NCI-H146 (cell line): ENCODE measurements at places on chromosomes 5 and 9.
A peak's percentile ranks its signal among the peaks of the same experiment; 100 is the strongest.

DNA sequence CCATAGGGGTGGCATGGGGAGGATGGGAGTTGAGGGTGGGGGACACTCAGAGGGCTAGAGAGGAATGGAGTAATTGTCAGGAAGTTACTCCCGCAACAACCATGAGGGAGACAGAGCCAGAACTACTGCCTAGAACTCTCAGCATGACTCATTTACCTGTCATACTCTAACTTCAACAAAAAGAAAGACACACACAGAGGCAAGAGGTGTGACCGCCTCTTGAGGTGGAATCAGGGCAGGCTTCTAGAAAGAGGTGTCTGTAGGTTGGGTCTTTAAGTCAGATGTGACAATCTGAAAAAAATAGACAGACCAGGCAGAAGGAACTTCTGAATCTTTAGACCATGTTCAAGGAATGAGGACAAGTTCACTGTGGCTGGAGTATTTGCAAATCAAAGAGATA lies 73.4 kb downstream of the GABBR2 start:
- DNase-seq, result no peak

- no peak for DNase-seq
Observed at GRCh38 chr5:180290568-180291233, 1.2 kb downstream of the MAPK9 start.

GRCh38 chr9:4852419-4852818 lies 59.7 kb downstream of the RCL1 start:
- no peak for DNase-seq

DNA sequence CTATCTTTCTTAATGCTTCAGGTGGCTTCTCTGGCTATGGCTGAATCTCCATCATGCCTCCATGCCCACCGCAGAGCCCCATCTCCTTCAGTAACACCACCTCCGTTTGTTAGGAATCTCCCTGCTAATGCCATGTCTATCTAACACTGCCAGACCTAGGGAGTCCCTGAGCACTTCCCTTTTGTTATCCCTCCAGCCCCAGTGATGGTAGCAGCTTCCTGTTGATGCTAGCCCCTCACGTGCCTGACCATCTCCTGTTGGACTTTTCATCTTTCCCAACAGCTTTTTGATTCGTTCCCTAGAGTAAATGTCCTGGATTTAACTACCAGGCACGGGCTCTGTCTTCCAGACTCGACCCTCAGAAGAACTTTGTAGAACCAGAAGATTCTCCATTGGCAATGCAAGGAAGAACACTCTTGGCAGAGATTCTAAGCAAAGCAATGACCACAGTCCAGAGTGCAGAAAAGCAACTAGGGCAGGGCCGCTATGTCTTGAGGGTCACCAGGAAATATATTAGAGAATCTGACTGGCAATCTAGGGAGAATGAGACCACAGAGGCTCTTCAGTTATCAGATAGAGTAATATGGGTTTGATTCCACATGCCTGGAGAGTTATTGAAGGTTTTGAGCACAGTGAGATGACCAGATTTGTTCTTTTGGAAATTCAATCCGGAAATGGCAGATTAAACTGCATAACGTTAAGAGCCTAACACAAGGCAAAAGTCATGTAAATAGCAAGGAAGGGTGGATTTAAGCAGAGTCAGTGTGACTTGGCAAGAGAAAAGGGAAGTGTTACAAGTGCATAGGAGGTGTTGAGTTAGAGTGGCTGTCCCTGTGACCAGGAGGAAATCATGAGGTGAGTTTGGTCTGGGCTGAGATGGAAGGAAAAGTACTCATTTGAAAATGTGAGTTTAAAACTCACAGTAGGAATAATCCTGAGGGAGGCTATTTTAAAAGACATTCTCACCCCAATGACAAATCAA lies 555.2 kb downstream of the ACTL7B start:
- DNase-seq, result no peak

- DNase-seq, result no peak
Observed at GRCh38 chr9:96617439-96618185, 2.0 kb downstream of the CDC14B start.

GRCh38 chr5:45847877-45848276 lies 151.7 kb upstream of the HCN1 start:
- DNase-seq, result no peak

- DNase-seq, result no peak
Observed at GRCh38 chr9:20995616-20996015, 35.8 kb downstream of the HACD4 start.

DNA sequence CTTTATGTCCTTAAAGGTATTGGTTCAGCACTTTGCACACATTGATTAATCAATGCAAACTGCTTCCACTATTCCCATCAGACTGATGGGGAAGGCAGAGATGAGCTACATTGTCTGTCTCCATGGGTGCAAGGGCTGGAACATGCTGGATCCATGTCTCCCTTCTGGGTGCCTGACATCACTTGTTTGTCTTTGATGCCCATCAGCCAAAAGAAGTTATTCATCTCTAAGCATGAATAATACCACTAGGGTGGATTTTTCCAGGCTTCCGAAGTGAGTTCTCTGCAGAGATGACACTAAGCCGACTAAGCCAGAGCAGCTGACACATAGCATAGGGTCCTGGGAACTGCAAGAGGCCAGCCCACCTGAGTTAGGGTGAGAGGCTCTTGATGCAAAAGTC lies 8.7 kb downstream of the FGF1 start:
- no peak for DNase-seq

DNA sequence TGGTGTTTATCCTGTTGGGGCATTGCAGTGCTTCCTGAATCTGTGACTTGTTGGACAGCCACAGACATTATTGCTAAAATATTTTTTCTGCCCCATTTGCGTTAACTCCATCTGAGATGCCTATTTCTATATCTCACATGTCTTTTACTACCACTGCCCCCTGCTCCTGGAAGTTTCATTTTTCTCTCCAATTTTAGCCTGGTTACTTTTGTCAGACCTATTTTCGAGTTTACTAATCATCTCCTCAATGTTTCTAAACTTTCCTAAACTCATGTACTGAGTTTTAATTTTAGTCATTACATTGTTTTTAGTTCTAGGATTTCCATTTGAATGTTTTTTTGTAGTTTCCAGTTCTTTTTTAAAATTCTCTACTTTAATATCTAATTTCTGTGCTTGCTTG lies 17.6 kb downstream of the HAPLN1 start:
- no peak for DNase-seq

DNA sequence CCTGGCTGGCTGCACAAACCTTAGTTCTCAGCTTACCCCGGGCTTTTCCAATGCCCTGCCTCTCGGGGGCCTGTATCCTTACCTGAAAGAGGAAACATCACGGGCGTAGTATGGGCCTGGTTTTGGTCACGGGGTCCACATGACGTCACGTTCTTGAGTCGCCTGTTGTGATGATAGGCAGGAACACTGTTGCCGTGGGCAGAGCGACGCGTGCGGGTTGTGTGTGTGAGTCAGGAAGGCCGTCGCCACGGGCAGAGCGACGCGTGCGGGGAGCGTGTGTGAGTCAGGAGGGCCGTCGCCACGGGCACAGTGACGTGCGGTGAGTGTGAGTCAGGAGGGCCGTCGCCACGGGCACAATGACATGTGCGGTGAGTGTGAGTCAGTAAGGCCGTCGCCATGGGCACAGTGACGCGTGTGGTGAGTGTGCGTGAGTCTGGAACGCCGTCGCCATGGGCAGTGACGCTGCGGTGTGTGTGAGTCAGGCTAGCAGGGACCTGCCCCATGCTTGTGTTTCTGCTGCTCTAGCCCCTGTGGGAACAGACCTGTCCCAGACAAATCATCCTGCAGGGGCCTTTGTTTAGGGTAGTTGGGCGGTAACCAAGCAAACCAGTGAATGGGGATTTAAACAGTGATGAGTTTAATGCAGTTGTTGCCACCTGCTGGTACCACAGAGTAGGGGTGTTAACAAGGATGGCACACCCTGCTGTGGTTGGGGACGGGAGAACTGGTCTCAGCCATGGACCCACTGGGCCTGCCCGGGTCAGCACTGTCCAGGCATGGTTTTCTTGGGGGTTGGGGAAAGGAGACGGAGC lies 19.8 kb downstream of the TRIP13 start:
- no peak for DNase-seq

DNA sequence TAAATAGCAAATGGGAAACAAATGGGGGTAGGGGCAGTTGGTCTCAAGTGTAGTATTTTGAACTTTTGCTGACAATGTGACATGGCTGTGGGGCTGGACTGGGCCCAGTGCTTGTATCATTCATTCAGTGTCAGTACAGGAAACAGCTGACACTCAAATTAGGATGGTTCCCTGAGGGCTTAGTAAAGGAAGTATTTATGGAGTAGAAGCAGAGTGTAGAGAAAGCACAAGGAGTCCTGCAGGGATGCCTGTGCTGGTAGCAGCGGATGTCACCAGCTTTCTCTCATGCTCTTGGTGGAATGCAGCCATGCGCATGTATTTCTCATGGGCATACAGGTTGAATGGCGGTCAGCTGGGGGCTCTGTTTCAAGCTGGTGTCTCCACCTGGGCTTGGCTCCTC lies 72.9 kb upstream of the SLC44A1 start:
- no peak for DNase-seq

GRCh38 chr5:158958021-158958994 lies 141.4 kb downstream of the EBF1 start:
- DNase-seq, result no peak

DNA sequence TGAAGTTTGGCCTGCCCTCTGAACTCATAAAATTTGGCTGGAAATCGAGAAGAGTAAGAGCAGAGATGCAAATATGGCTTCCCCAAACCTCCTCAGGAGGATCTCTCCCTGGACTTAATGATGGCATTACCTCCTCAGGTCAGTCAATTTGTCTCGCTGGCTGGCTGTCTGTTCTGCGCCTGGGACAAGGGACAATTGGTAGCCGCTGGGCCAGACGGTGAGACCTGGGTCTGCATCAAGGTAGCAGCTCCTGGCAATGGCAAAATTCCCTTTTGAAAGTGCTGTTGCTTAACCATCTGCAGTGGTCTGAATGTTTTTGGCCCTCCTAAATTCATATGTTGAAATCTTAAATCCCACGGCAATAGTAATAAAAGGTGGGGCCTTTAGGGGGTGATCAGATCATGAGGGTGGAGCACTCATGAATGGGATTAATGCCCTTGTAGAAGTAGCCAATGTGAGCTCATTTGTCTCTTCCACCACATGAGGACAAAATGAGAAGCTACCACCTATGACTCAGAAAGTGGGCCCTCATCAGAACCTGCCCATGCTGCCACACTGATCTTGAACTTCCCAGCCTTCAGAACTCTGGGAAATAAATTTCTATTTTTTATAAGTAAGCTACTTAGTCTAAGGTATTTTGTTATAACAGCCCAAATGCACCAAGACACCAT lies 439.3 kb upstream of the KLF4 start:
- DNase-seq, result no peak

DNA sequence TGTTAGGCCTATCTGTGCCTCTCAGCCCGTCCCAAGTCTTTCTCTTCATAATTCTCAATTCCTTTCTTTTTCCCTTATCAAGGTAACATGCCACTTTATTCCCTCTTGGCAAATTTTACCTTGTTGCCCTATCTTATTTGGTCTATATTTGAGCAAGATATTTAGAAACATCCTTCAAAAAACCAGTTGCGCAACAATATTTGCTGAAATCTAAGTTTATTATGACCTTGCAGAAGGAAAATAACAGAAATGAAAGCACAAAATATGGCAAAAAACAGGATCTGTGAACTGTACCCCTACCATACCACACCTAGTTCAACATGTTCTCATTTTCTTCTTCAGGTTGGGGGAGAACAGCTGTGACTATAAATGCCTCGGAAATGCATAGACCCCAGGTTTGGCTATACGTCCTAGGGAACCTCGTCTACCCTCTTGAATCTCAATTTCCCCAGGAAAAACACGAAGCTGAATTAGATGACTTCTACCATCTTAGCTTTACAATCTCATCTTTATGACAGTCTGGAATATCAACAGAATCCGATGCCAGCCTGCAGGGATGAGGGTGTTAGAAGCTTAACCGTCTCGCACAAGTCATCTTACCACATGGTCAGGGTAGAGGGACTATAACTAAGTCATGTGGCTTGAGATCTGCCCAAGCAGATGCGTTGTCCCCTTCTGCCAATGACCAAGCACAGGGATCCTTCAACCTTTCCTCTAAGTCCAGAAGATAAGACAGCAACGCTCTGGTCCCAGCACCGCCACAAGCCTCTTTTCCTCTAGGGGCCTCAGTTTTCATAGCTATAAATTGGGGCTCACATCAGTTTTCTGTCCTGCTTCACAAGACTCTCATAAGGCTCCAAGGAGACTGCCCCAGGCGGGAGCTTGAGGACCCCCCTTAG lies 1.3 kb downstream of the LCP2 start:
- DNase-seq, result no peak

DNA sequence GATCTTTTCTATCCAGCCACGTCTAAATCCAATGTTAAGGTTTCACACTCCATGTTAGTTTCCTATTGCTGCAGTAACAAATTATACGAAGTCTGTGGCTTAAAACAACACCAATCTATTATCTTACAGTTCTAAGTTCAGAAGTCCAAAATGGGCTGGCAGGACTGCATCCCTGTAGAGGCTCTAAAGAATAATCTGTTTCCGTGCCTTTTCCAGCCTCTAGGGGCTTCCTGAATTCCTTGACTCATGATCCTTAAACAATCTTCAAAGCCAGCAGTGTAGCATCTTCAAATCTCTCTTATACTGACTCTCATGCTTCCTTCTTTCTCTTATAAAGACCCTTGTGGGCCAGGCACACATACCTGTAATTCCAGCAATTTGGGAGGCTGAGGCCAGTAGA lies 6.8 kb downstream of the PLGRKT start:
- DNase-seq, result no peak

GRCh38 chr5:94375801-94376200 lies 242.6 kb downstream of the KIAA0825 start:
- peak; percentile 20 for DNase-seq

GRCh38 chr9:117412841-117413240 lies 2.0 kb downstream of the ASTN2 start:
- DNase-seq, result no peak
